ENCODE measurements at places on chromosomes 3 and 15. TPM values are rescaled to one million over a fixed set of nuclear protein-coding genes. Genes with fewer than 3 reads are reported as not detected.

The SMAD3 gene
- total RNA-seq, result 148 TPM

The RRP9 gene
- 16.8 TPM for total RNA-seq

The ABHD17C gene
- 3.8 TPM for total RNA-seq

The SEMA3F gene
- total RNA-seq, result not detected

Measured in activated CD4-positive, alpha-beta memory T cell treated with anti-CD3 and anti-CD28 coated beads, Interleukin-2, amount 10 ng/mL, durations not matched to agents 7 days and 5 days (primary cell).